GDM1 (cell line): ENCODE measurements at places on chromosomes 11 and 22.
A peak's percentile ranks its signal among the peaks of the same experiment; 100 is the strongest.

GRCh38 chr11:92765965-92766371, 203.5 kb upstream of the MTNR1B start:
- DNase-seq = peak; percentile 63

- DNase-seq = no peak
Measured at GRCh38 chr22:17881366-17881765, 107.1 kb upstream of the BID start.

DNA sequence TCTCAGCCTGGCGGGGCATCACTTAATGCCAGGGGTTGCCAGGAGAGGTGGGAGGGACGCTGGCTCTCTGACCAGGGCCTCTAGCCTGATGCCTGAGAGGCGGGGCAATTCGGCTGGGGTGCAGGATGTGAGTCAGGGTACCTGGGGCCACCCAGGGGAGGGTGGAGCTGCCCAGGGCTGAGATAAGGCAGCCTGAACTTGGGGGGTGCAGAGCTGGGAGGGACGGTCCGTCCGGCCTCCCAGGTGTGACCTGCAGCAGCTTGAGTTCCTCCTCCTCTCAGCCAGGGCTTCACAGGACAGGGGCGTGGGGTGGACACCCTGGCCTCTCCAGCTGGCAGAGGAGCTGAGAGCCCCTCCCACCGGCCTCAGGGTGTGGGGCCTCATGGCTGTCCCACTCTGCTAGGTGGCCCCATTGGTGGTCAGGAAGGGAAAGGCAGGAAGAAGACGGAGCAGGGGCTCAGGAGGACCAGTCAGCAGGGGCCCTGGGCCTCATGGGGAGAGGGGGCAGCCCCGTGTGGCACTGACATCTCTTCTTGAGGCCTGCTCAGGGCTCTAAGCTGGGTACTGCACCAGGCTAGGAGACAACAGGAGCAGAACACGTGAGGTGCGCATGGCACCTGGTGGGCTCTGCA, 942 bp upstream of the RPS6KA4 start:
- no peak for DNase-seq

DNA sequence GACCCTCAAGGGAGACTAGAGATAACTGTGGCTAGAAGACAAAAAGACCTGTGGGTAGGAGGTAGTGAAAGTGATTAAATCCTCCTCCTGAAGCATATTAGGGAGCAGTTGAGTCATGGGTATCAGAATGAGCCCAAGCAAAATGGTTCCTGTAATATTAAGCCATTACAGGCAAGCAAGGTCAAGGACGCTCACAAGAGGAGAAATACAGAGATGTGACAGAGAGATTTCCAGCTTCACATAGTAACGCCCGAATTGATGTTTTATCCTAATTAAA, 77.7 kb downstream of the FAM76B start:
- no peak for DNase-seq

DNA sequence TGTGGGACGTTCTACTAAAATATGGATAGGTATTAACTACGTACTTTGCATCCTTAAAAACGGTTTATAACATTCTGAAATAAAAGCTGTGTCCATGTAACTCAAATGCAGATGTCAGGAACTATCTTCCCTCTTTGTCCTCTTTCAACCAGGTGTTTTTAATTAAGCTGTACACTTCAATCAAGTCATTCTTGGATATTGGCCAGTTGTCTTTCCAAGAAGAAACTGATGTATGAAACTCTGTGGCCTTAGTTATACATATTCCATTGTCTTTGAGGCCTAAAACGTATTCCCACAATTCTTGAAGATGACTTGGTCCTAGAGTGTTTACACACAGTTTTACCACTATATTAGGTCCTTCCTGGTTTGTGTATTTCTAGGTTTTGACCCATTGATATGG, 249.0 kb upstream of the CNTN5 start:
- no peak for DNase-seq

GRCh38 chr11:16337421-16338213, 18.7 kb downstream of the SOX6 start:
- DNase-seq = no peak

GRCh38 chr22:46844606-46845210, 82.3 kb downstream of the TBC1D22A start:
- DNase-seq = no peak
